Fibroblast of skin of left biceps (primary cell): ENCODE measurements at places on chromosomes 6 and 20.

GRCh38 chr6:23199541-23199940, 630.2 kb downstream of the HDGFL1 start:
- no peak for DNase-seq

DNA sequence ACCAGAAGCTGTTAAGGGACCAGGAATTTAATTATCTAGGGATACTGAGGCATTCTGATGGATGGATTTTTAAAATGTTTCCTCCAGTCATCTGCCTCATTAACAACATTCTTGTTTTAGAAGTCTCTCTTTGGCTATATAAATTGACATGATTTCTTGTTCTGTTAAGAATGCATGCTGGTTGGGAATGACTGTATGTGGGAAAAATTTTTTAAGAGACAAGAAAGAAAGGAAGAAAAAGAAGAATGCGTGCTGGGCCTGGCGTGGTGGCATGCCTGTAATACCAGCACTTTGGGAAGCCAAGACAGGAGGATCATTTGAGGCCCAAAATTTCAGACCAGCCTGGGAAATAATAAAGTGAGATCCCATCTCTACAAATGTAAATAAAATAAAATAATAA, 203.6 kb downstream of the GJA1 start:
- DNase-seq: no peak

- peak; percentile 50 for DNase-seq
Measured at GRCh38 chr6:79167931-79168694, 66.4 kb downstream of the HMGN3 start.

- no peak for DNase-seq
Measured at GRCh38 chr6:51459958-51460357, 627.5 kb downstream of the PKHD1 start.

GRCh38 chr6:69622230-69622629, 174.6 kb downstream of the LMBRD1 start:
- no peak for DNase-seq
